ENCODE measurements at places on chromosomes 1 and 21.

DNA sequence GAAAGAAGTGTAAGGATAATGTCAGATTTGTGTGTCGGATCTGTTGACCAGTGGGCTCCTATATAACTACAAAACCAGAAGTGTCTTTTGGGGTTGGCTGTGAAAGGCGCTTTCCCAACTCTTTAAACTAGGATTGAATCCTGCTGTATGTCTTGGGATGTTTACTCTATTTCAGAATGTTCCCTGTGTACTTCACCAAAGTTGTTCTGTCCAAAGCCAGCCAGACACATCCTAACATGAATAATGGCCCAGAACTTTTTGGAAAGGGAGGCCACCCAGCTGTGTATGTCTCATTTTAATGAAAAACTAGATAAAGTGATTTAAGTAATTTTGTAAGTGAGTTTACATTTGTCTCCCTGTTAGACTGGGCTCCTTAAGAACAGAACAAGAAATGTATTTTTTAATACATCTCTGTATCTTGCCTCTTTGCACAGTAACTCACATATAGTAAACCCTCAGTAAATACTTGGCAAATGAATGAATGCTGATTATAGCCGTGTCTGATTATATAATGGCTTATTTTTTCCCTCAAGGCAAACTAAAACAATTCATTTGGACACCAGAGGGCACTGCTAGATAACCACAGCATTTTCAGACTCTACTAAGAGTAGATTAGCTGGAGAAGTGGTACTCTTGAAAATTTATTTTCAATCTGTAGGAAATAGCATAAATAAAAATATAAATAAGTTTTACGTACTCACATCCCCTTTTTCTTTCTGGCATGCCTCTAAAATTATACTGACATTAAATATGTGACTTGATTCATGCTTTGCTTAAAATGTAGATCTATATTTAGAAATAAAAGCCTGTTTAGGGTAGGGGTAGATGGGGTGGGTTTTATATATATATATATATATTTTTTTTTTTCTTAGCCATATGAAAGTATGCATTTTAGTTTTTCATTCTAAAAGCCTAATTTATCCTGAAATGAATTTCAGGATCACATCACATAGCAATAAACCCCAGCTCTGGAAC lies 23.8 kb downstream of the TSEN15 start:
- no peak for DNase-seq

DNA sequence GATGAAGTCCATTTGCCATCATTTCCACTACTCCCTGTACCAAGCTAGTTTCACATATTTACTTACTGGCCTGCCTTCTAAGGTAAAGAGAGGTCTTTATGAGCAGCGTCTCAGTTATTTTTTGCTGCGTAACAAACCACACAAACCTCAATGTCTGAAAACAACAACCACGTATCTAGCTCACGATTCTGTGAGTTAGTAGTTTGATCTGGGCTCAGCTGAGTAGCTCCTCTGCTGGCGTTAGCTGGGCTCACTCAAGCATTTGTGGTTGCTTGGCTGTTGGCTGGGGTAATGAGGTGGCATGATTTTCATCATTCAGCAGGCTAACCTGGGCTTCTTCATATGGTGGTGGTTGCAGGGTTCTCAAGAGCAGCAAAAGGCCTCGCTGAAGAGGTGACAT lies 225.4 kb downstream of the FOXD2 start:
- no peak for DNase-seq

GRCh38 chr1:93659822-93660503 lies 21.7 kb downstream of the BCAR3 start:
- DNase-seq: no peak

- DNase-seq: no peak
Measured at GRCh38 chr1:44355582-44356305, 687 bp upstream of the ERI3 start.

GRCh38 chr21:37828991-37829390 lies 87.3 kb downstream of the KCNJ6 start:
- DNase-seq: no peak

GRCh38 chr1:94544706-94545490 lies 3.3 kb upstream of the F3 start:
- DNase-seq: no peak

DNA sequence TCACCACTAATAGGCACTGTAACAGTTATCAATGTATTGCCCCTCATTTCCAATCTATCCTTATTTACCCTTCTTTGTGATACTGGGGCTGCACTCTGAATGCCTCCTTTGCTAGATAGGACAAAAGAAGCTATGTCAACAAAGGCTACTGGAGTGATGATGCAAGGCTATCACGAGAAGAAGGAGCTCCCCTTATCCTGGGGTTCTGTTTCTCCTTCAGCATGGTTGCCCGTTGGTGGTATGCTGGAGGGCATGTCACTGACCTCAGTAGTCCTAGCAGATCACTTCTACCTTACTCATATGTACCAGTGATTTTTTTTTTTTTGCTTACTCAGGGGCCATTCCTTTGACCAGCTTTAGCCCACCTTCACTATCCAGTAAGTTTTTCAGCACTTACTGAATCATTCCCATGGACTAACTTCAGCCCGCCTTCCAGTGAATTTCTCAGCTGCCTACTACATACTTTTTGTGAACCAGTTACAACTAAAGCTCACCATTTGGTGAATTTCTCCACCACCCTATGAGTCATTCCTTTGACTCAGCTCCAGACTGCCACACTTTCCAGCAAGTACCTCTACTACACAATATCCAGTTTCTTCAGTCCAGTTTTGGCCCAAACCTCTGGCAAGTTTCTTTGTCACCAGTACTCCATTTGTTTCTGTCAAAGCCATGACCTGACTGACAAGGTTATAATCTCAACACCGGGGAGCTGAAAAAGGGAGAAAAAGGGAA lies 944.5 kb downstream of the KCNT2 start:
- no peak for DNase-seq

DNA sequence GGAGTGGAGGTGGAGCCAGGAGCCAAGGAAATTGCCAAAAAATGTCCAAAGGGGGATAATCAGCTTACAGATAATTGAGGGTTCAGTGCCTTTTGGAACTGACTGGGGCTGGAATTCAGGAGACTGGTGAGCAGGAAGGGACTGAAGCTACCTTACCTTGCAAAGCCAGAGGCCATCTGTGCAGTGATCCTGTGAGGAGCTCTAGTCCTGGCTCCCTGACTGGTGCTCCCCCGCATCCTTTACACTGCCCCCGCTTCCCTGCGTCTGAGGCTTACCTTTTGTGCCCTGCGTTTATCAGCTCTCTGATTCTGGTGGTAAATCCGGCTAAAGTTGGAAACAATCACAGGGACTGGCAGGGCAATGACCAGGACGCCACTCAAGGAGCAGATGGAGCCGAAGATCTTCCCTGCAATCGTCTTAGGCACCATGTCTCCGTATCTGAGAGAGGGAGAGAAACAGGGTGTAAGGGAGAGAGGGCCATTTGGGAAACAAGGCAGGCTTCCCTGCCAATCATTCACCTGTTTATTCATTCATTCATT lies 31.0 kb downstream of the DDX20 start:
- no peak for DNase-seq

GRCh38 chr1:3919706-3920105 lies 19.6 kb upstream of the C1orf174 start:
- DNase-seq: no peak
